ENCODE measurements at places on chromosomes 6 and 20.

- no peak for DNase-seq
Measured at GRCh38 chr6:106732376-106732940, 103.1 kb downstream of the QRSL1 start.

GRCh38 chr6:166691199-166691598 lies 64.1 kb upstream of the RPS6KA2 start:
- DNase-seq, result no peak

DNA sequence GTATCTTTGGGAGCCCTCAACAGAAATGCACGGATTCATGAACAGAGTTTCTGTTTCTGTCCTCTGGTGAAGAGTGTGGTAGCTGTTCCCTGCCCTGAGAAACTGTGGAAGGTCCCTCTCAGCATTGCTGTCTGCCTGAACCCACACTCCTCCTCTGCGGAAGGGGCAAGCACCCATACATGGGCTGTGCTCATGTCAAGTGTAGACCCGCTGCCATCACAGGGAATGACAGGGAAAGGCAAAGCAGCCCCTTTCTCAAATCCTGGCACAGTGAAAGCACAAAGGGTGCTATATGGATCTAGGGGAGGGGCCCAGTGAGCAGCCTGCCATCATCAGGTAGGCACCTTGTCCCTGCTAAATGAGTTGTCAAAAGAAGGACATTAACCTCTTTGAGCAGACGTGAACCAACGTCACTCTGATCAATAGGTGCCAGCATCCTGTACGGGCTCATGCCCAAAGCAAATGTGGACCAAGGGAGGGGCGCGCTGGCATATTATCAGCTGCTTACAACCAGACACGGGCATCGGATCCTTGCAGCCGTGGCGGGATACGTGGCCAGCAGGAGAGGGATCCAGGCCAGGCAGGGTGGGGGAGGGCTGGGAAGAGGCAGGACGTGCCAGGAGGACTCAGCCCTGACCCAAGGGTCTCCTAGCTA lies 231.2 kb upstream of the PMEPA1 start:
- DNase-seq, result no peak

GRCh38 chr20:39876976-39877635 lies 811.9 kb downstream of the MAFB start:
- DNase-seq, result no peak

DNA sequence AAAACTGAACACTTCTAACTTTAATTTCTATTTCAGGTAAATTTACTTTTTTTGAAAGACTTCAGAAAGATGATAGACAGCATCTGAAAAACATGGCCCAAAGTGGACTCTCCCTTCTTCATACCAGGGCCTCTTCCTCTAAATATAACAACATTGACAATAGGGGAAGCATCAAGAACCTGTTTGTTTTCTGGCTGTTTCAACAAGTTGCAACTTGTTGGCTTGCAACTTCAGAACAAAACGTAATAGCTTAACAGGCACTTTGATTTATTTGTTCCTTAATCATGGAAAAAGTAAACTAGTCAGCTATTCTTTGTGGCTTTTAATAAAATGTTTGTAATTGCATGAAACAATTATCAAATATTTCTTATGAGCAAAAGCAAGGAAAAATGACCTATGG lies 34.3 kb downstream of the RGS17 start:
- DNase-seq, result no peak

DNA sequence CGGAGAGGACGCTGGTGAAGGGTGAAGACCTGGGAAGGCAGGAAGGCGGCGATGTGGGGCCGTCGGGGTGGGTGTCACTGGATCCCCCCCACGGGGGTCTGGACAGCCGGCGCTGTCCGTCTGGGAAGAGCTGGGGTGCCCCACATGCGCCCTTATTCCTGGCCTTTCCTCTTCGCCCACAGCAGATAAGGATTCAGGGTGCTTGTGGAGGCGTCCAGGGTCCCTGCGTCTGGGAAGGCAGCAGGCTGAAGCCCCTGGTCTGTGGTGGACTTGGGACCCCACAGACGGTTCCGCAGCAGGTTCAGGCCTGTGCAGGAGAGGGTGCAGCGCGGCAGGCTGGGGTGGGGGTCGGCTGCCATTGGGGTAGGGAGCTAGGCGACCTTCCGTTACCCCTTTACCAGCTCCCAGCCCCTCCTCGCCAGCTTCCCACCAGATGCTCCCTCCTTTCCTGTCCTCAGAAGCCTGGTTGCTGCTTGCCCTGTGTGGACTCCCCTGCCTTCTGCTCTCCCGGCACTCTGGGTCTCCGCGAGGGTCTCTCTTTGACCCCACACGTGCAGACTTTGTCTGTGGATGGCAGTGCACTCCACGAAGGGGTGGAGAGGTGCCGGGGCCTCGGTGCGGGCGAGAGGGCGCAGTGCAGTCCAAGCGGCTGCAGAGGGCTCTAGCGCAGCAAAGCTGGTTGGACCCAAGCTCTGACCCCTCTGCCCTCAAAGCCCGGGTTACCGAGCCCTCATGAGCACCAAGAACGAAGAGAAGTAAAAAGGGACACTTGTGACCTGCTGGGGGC lies 2.1 kb upstream of the GATA5 start:
- DNase-seq, result no peak

DNA sequence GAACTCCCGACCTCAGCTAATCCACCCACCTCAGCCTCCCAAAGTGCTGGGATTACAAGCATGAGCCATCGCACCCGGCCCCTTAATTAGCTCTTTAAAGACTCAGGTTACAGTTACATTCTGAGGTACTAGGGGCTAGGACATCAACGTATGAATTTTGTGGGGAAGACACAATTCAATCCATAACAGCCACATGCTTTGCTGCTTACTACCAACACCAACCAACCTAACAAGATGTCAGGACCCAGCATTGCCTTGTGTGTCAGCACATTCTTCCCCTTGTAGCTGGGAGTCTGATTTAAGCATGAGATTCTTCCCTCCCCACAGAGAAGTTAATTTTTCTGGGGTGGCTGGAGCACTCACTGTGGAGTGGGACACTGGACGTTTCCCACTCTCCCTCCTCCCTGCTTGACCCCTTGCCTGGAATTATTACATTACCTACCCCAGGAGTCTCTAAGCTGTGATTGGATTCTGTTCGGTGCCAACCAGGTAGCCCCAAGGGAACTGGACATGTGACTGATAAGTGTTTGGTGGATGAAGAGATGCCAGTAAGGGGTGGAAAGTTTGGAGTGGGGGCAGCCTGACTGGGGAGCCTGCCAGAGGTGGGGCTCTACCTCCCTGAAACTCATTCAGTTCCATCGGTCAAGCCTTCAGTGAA lies 5.6 kb upstream of the PXMP4 start:
- no peak for DNase-seq

DNA sequence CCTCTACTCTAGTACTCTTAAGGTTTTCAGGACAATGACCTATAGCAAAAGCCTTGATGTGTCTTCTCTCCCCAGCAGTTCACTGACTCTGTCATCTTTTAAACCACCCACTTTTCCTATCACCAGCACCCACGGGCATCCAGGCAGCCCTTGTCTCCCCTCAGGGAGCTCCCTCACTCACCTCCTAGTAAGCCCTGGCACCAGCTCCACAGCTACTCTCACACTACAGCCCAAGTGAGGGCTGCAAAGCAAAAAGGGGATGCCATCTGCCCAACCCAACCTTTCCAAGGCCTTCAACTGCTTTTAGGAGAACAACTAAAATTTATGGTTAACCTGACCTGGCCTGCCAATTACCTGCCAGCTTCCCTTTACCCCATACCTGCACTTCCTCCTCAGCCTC lies 26.0 kb downstream of the GCLC start:
- DNase-seq, result no peak

Data from cortex of kidney (tissue), 1 donor.